ENCODE measurements at places on chromosomes 1 and 21. TPM values are rescaled to one million over a fixed set of nuclear protein-coding genes. Genes with fewer than 3 reads are reported as not detected.

DNA sequence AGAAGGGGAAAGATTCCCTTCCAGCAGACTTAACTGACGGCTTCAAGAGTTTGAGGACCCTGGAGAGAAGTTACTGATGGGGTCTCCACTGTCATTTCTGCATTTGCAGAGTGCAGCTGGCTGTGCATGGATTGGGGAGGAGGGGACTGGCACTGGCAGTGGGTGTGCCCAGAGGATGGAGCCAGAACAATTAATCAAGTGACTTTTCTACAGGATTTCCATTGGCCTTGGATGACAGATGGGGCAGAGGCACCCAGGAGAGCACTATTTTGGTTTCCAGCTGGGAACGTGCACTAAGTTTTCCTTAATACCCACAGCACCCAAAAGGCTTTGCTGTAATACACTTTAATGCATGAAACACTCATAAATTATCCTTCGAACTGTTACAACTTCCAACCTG lies 1.3 kb downstream of the NGF start:
- no peaks in the 10 kb centered on the region for H3K36me3 ChIP-seq
- DNase-seq, result no peak
- peaks cover 20% of the 10 kb centered on the region for H3K4me1 ChIP-seq
- peak overlapping the region; percentile 88 for H3K4me3 ChIP-seq
- H3K27me3 ChIP-seq, result no peaks in the 10 kb centered on the region

DNA sequence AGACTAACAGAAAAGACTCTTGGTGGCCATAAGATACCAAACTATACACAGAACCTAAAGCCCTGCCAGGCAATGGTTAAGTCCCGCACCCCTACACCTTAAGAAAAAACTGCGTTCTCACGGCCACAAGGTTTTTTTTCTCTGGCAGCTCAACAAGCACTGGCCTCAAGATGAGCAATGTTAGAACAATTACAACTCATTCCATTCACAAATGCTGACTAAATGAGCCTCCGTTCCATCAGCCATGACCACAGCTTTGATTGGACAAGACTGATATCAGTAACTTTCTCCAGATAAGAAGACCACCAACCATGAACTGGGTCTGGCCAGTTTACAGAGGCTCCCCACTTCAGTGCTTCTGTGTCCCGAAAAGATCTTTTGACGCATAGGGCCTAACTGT lies 31.9 kb downstream of the SEC16B start:
- no peak for DNase-seq
- H3K27me3 ChIP-seq, result no peaks in the 10 kb centered on the region
- H3K36me3 ChIP-seq, result no peaks in the 10 kb centered on the region
- H3K27ac ChIP-seq, result no peak overlapping the region
- no peaks in the 10 kb centered on the region for H3K4me1 ChIP-seq
- H3K4me3 ChIP-seq, result no peak overlapping the region

GRCh38 chr1:59151860-59152259 lies 145.0 kb upstream of the FGGY start:
- H3K27ac ChIP-seq, result peak overlapping the region; percentile 85
- no peak overlapping the region for H3K4me3 ChIP-seq
- no peaks in the 10 kb centered on the region for H3K36me3 ChIP-seq
- DNase-seq, result no peak
- H3K27me3 ChIP-seq, result no peaks in the 10 kb centered on the region

The DDR2 gene
- total RNA-seq, result 144 TPM

The PRR9 gene
- total RNA-seq, result not detected

DNA sequence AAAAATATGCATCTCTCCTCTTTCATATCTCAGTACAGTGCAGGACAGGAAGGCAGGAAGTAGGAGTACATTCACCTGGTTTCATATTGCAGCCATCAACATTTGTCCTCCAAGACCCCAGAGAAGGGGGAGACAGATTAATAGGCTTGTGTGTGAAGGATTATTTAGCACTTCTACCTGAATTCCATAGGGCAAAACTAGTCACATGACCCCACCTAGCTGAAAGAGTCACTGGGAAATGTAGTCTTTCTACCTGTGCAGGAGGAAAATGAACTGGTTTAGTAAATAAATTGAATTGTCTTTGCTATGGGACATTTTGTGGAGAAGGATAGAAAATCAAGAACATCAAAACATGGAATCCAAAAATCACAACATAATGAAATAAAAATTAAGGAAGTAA lies 13.9 kb upstream of the TRIM33 start:
- H3K4me1 ChIP-seq, result no peaks in the 10 kb centered on the region
- H3K27me3 ChIP-seq, result no peaks in the 10 kb centered on the region
- H3K4me3 ChIP-seq, result no peak overlapping the region
- no peak overlapping the region for H3K27ac ChIP-seq
- DNase-seq, result no peak
- no peaks in the 10 kb centered on the region for H3K36me3 ChIP-seq

- H3K36me3 ChIP-seq, result no peaks in the 10 kb centered on the region
- no peak overlapping the region for H3K4me3 ChIP-seq
These were observed 264.2 kb downstream of the NPHP4 start for GRCh38 chr1:5727871-5728643.

GRCh38 chr1:33047839-33048305 lies 11.2 kb upstream of the AK2 start:
- no peaks in the 10 kb centered on the region for H3K27me3 ChIP-seq
- H3K4me3 ChIP-seq, result no peak overlapping the region
- H3K36me3 ChIP-seq, result no peaks in the 10 kb centered on the region
- no peak for DNase-seq
- H3K27ac ChIP-seq, result no peak overlapping the region

GRCh38 chr1:7403265-7404045 lies 367.6 kb upstream of the VAMP3 start:
- no peaks in the 10 kb centered on the region for H3K36me3 ChIP-seq

The CLDN17 gene
- not detected for total RNA-seq

DNA sequence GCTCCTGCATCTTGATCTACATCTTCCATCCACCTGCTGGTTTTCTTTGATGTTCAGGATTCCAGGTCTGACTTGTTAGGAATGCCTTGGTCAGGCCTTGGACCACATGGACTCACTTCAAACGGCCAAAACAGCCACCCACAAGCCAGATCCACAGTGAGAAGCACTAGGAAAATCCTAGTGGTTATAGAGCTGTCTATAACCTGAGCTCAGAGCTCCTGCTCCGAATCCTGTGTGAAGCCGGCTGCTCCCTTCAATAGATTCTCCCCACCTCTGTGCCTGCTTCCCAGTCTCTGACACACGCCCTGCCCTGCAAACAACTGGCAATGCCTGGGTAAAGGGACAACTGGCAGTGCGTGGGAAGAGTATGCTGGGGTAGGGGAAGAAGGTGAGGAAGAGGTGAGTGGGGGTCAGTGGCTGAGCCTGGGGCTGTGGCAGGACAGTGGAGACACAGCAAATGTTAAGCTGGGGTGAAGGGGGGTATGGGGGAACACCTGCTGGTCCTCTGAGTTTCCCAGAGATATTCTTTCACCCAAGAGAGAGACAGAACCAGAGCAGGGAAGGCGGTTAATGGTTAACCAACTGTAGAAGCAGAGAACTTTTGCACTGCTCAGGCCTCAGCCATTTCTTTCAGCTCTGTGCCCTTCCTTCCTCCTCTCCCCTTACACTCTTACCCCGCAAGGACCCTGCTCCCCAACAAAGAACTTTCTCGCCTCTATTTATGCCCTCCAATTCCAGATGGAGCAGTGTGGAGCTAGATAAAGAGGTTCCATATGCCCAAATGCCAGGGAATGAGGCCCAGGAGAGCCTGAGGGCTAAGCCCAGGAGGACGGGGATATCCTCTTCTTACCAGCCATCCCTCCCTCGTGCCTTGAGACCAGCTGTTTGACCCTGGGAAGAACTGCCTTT lies 4.5 kb downstream of the PLXNA2 start:
- no peak for DNase-seq
- H3K27ac ChIP-seq, result peak overlapping the region; percentile 39
- peaks cover 2% of the 10 kb centered on the region for H3K36me3 ChIP-seq
- peak overlapping the region; percentile 4 for H3K4me3 ChIP-seq
- no peaks in the 10 kb centered on the region for H3K27me3 ChIP-seq
- peaks cover 54% of the 10 kb centered on the region for H3K4me1 ChIP-seq

DNA sequence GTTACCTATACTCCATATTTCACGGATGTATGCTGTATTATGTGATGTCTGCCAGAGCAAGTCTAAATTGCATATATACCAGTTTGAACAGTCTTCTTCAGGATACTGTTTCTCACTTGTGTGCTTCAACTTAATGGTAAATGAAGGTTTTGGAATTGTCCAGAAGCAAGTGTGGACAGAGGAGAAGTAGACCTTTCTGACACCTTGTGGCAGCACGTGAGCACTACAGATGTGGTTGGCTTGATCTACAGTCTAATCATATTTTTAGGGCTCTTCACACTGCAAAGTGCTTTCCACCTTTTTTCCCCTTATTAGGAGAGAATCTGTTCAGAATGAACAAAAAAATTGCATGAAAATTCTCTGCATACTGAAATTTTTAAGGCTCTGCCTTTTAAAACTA lies 10.9 kb downstream of the MORC3 start:
- DNase-seq, result no peak
- H3K4me1 ChIP-seq, result peaks cover 27% of the 10 kb centered on the region
- H3K36me3 ChIP-seq, result peaks cover 5% of the 10 kb centered on the region
- no peak overlapping the region for H3K4me3 ChIP-seq
- no peak overlapping the region for H3K27ac ChIP-seq

The TNFRSF9 gene
- total RNA-seq, result not detected

DNA sequence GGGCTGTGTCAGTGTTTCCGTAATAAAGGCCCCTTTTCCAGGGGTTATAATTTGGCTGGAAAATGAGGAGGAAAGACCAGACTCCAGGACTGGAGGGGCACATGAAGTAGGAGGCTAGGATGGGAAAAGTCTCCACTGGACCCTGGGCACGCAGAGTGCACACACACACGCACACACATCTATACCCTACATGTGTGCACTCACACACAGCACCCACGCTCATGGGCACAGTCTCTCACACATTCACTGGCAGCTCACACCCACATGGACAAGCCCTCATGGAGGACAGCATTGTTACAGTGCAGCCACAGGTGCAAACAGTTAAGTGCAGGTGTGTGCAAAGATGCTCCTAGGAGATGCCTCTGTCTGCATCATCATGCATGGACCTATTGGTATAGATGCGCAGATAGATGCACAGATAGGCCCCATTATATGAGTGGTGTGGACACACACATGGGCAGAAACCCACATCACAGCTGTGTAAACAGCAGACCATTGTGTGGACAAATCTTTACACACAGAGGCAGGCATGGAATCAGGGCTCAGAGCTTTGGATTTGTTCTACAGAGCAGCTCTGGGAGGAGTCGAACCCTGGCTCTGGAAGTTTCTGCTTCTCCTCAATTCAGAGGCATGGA lies 9.1 kb upstream of the RUNX3 start:
- no peak overlapping the region for H3K4me3 ChIP-seq
- H3K27me3 ChIP-seq, result no peaks in the 10 kb centered on the region
- DNase-seq, result no peak
- no peak overlapping the region for H3K27ac ChIP-seq
- no peaks in the 10 kb centered on the region for H3K4me1 ChIP-seq

The NOS1AP gene
- 6.3 TPM for total RNA-seq

The RRP1B gene
- total RNA-seq, result 31.5 TPM

DNA sequence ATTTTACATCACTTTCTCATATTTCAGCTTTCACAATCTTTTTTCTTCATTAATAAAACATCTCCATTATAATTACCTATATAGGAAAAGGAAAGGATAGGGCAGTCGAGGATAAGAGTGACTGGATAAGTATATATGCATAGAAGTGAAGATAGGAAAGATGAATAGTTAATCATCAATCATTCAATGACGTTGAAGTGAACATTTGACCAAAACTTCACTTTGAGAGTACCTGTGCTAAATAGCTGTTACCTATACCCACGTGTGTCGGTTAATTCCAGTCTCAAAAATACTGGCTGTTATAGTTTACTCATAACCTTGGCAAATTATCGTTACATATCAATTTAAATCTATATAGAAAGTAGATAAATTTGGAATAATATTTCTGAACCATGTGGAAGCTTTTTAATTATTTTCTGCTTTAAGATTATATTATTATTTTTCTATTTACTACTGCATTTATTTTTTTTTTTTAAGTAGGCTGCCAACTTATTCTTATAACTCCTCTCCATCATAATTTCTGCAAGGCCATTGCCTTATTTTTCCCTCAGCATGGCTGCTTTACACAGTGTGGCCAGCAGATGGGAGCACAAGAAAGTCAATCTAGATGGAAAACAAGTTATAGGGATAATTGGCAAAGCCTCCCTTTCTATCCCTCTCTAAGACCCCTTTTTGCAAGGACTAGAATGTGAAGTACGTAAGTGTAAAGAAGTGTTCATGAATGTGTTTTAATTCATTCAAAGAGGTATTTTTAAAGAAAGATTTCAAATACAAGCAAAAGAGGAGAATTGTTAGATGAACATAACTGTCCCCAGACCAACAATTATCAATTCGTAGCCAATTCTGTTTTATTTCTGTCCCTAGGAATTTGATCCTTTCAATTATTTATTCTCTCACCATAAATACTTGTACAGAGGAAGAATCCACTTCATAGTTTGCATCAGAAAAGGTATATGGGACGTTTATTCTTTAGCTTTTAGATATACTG lies 290.4 kb downstream of the KCNT2 start:
- no peak overlapping the region for H3K4me3 ChIP-seq
- H3K4me1 ChIP-seq, result no peaks in the 10 kb centered on the region
- H3K27me3 ChIP-seq, result no peaks in the 10 kb centered on the region
- H3K36me3 ChIP-seq, result no peaks in the 10 kb centered on the region
- no peak overlapping the region for H3K27ac ChIP-seq

- H3K36me3 ChIP-seq, result no peaks in the 10 kb centered on the region
- no peaks in the 10 kb centered on the region for H3K4me1 ChIP-seq
- H3K27ac ChIP-seq, result no peak overlapping the region
- no peak for DNase-seq
- no peaks in the 10 kb centered on the region for H3K27me3 ChIP-seq
- no peak overlapping the region for H3K4me3 ChIP-seq
These were observed 187.1 kb downstream of the GREM2 start for GRCh38 chr1:240424740-240425464.

DNA sequence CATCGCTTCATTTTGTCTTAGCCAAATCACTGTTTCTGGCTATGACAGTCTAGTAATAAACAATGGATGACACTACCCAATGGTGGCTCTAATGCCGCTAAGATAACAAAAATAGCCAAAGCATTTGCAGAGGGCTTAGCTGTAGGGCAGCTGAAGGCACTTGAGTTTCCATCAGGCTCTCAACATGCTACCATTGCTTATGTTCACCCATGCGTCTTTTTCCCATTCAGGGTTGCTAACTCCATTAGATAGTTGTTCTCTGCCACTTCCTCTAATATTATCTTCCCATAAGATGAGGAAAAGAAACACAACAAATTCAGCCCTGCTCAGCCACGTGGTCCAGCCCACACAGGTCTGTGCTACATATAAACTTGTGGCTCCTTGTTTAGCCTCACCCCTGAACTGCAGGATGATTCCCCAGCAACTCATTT lies 159.6 kb downstream of the TOMM20 start:
- peak overlapping the region; percentile 87 for H3K27ac ChIP-seq
- DNase-seq, result no peak
- H3K4me3 ChIP-seq, result no peak overlapping the region
- no peaks in the 10 kb centered on the region for H3K27me3 ChIP-seq

GRCh38 chr1:48338257-48338656 lies 115.7 kb downstream of the SLC5A9 start:
- H3K36me3 ChIP-seq, result peaks cover 5% of the 10 kb centered on the region
- H3K4me3 ChIP-seq, result no peak overlapping the region

The MAP3K21 gene
- total RNA-seq, result 0.14 TPM

- no peak for DNase-seq
- no peaks in the 10 kb centered on the region for H3K36me3 ChIP-seq
- H3K27me3 ChIP-seq, result no peaks in the 10 kb centered on the region
- H3K4me1 ChIP-seq, result no peaks in the 10 kb centered on the region
- no peak overlapping the region for H3K4me3 ChIP-seq
These were observed 26.1 kb upstream of the CR2 start for GRCh38 chr1:207427832-207428585.

Measured in thoracic aorta (tissue), 2 donors.